Endothelial cell (in vitro differentiated cells): ENCODE measurements at places on chromosomes 2 and 18.

DNA sequence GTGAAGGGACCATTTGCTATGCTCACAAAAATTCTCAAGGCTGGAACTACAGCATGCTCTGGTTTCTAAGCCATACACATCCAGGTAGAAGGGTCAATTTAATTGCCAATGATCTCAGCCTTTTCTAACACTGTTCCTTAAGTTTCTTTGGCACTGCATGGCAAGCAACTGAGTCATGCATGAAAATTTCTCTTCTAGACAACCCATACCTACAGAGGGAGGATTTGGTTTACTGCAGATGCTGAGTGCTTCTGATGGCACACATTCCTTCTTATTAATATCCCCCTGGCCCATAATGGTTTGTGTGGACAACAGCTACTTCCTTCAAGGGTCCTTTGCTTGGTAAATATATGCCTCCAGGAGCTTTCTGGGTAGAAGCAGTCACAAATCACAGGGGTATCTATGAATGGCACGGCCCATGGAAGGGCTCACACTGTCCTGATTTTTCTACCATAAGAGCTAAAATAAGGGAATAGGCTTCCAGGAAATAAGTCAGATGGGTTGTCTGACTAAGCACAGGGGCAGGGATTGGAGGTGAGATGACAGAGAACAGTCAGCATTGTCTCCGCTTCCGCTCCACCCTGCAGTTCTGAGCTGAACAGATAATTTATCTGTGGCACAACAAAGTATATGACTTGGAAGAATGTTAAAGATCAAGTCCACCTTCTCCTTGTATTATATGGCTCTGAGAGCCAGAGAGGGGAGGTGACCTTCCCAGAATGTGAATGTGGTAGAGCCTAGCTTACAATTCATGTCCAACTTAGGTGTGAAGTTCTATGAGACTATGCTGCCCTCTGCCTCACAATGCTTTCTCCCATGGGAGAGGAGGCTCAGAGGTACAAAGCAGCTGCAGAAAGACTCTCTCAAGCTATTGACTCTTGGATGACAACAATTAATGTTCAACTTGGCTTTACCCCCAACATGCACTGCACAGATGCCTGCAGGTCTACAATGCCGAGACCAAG is 199.2 kb upstream of the TNP1 start:
- no peak for DNase-seq

DNA sequence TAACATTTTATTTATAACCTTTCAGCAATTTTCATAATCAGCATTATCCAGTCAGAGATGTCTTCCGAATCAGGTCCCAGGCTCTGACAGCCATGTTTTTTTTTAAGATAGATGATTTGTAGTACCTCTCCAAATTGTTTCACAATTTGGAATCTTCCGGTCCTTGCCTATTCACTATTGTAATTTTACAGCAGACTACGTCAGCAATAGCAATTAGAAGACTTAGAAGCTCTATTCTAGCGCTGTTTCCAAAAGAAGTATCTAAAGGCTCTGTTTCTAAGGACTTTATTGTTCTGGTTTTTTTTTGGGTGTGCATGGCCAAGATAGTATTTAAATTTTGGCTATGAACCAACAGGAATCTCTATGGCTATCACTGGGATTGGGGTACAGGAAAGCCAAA is 94.6 kb upstream of the PELI1 start:
- DNase-seq = no peak

- DNase-seq = no peak
These were observed 305.1 kb upstream of the FSHR start for GRCh38 chr2:49459314-49459993.

GRCh38 chr2:237234268-237234667 is 148.6 kb downstream of the COPS8 start:
- no peak for DNase-seq

- no peak for DNase-seq
These were observed 5.1 kb downstream of the SLC35F6 start for GRCh38 chr2:26769089-26769761.

DNA sequence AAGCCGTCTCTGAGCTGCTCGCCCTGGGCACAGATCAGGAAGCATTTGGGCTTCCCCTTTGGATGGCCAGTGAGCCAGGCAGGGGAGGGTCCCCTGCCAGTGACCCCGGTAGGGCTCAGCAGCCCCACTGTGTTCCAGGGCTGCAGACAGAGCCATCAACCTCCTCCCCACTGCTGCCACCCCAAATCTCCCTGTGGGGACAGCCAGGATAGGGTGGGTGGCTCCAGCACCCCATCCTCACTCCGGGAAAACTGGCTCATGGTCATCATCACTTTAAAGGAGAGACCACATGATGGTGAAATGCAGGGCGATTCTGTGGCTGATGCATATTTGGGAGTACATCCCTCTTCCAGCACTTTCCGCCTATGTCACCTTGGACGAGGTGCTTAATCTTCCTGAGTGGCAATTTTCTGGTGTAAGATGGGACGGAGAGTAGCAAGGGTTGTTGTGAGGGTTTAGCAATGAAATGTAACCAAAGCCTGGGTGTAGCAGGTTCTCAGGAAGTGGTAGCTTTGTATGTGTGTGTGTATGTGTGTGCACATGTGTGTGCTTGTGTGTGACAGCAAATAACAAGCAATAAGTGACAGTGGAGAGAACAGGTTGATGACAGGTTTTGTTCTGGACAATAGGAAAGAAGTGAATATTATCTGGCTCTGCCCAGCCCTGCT is 61.8 kb downstream of the ACAA2 start:
- DNase-seq = no peak

DNA sequence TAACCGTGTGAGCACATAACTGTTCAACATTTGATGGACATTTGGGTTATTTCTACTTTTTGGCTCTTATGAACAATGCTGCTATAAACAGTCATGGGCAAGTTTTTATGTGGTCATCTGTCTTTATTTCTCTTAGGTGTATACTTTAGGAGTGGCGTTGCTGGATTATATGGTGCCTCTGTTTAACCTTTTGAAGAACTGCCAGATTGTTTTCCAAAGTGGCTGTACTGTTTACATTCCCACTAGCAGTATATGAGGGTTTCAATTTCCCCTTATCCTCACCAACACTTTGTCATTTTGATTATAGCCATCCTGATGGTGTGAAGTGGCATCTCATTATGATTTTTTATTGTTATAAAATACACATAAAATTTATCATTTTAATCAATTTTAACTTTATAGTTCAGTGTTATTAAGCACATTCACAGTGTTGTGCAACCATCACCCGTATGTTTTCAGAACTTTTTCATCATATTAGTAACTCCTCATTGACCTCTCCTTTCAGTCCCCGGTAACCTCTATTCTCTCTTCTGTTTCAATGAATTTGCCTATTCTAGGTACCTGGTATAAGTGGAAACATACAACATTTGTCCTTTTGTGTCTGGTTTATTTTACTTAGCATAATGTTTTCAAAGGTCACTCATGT is 55.4 kb downstream of the EML4 start:
- DNase-seq = no peak

DNA sequence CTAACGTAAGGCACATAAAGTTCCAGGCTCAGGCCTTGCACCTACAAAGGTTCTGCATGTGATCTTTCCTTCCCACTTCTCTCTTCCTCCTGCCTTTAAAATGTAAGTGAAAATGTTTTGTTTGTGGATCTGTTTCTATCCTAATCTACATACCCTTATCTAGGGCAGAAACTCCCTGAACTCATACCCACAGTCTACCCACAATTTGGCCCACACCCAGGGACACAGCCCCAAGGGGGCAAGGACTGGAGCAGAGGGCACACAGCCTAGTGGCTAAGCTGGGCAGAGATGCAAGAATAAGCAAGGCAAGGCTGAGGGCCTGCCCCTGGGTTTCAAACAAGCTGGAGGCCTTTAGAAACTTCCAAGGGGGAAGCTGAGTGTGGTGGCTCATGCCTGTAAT is 71.0 kb downstream of the HS1BP3 start:
- DNase-seq = no peak

- no peak for DNase-seq
These were observed 684.6 kb upstream of the SOX11 start for GRCh38 chr2:5007596-5007995.

- no peak for DNase-seq
These were observed 251.1 kb upstream of the SMIM21 start for GRCh38 chr18:75678627-75679026.

DNA sequence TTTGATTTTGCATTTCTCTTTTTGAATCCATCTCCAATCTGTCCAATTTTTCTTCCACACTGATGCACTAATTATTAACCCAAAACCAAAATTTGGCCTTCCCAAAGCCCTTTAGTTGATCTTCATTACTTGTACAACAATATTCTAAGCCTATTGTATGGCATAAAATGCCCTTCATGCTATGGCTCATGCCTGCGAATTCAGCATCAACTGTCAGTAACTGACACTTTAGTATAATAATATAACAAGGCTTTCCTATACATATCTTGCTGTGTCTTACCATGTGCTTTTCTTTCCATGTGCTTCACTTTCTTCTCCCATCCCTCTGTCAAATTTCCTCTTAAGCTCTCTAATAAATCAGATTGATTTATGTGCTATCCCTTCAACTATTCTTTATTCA is 154.0 kb upstream of the TFPI start:
- DNase-seq = no peak

DNA sequence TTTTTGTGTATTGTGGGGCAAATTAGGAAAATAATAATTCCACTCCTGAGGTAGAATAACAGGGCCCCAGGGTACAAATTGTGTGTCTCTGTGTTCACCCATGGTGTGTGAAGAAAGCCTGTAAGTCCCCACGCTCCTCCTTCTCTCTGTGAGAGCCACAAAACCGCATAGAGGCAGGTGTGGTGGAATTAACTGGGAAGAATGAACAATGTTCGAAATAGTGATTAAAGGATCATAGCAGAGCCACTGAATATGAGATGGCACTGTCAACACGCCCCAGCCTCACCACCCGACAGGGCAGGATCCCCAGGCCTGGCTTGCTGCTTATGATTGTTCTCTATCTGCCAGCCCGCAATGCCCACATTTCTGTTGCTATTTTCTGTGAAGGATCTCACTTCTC is 14.1 kb downstream of the IL1RN start:
- no peak for DNase-seq

DNA sequence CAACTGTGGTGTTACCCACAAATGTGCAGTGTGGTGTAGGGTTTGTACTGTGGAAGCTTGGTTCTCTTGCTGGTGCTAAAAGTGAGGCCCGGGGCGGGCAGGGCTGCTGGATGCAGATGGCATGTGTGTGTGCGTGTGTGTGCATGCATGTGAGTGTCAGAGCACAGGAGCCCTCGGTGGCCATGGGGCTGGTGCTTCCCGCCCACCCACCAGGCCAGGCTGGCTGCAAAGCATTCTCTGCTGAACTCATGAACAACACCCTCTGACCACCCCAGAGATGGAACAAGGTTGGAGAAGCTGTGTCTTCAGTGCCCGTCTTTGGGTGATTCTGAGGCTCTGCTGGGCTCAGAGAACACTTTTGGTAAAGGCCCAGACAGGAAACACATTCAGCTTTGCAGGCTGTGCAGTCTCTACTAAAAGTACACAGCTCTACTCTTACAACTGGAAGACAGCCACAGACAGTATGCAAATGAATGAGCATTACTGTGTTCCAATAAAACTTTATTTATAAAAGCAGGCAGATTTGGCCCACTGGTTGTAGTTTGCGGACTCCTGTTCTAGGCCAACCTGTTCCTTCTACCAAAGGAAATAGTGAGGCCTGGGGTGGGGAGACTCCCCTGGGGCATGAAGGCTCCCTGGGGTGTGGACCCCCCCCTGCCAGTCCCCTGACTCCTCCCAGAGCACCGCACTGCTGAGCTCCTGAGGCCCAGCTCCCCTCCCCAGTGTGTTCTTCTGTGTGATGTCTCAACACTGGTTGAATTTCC is 225.3 kb upstream of the HDAC4 start:
- no peak for DNase-seq

DNA sequence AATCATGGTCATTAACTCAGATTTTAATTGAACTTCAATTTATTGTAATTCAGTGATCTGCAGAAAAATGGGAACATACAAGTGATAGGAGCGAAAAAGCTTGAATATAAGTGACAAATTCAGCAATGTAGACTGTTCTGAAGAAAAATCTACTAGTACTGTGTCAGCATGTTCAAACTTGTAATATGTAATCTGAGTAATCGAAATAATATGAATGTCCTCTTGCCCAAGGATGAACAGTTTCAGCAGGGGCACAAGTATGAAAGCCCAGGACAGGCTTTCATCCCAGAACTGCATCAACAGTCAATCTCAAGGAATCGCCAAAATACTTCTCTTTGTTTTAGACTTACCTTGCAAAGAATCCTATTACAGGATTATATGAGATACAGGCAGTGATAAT is 1110.5 kb downstream of the LRP1B start:
- DNase-seq = no peak

GRCh38 chr2:84686783-84687476 is 170.6 kb downstream of the DNAH6 start:
- no peak for DNase-seq

GRCh38 chr2:160427629-160428404 is 65.8 kb downstream of the RBMS1 start:
- DNase-seq = no peak

- DNase-seq = no peak
These were observed 70.9 kb downstream of the ZNF385B start for GRCh38 chr2:179790235-179791217.

DNA sequence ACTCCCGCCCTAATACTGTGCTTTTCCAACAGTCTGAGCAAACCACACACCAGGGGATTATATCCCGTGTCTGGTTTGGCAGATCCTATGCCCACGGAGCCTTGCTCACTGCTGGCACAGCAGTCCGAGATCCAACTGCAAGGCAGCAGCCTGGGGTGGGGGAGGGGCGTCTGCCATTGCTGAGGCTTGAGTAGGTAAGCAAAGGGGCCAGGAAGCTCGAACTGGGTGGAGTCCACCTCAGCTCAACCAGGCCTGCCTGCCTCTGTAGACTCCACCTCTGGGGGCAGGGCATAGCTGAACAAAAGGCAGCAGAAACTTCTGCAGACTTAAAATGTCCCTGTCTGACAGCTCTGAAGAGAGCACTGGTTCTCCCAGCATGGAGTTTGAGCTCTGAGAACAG is 44.2 kb downstream of the LNPK start:
- DNase-seq = no peak

GRCh38 chr2:109009920-109010610 is 21.0 kb upstream of the EDAR start:
- DNase-seq = no peak

DNA sequence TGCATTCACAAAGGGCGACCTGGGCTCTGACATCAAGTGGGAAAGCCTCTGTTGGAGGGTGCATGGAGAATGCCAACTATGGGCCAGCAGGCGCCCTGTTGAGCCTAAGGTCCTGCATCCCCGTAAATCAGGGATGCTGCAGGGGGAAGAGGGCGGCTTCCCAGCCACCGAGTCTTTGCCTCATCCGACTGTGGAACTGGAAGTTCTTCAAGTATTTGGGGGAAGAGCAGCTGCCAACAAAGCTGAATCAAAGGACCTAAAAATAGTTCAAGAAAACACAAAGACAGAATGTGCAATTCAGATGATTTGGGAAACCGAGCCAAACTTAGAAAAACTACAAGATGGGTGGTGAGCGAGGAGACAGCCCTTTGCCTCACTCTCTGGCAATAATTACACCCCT is 281.1 kb upstream of the MGAT5 start:
- DNase-seq = no peak
